ENCODE measurements at places on chromosomes 4 and X.

GRCh38 chr4:20916106-20916505 is 215.8 kb downstream of the PACRGL start:
- DNase-seq = no peak

GRCh38 chrX:72128881-72129280 is 2.8 kb downstream of the RTL5 start:
- peak; percentile 66 for DNase-seq

DNA sequence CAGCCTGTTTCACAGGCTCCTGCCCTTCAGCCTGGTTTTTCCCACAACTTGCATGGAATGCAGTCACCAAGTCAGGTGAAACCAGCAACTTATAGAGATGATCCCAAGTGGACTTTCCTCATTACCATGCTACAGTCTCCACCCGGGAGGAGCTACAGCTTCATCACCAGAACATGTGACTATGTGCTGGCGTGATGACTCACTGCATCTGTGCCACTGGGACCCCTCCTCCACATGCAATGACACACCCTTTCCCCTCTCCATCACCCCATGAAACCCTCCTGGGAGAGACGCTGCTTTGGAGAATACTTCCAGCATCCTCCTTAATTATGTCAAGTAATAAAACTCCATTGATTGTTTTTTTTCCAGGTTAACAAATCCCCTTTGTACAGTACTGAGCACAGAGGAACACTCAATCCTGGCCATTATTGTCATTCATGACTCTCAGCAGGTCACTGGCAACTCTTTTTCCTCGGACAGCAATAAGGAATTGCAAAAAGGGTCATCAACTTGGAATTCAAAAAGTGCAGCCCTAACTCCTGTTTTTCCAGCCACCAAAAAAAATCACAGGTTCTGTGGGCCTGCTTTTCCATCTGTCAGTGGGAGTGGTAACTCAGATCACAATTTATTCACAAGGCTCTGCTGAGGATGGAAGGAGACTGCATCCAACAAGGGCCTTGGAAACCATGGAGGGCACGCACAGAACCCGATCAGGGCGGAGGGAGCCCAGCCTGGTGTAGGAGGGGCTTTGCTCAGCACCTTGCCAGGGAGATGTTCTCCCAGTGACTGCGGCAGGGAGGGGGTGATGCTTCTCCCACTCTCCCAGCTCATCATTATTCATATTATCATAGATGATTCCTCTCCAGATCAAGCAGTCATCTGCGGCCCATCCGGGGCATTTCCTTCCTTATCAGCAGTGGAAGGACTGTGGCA is 17.4 kb downstream of the QDPR start:
- no peak for DNase-seq

DNA sequence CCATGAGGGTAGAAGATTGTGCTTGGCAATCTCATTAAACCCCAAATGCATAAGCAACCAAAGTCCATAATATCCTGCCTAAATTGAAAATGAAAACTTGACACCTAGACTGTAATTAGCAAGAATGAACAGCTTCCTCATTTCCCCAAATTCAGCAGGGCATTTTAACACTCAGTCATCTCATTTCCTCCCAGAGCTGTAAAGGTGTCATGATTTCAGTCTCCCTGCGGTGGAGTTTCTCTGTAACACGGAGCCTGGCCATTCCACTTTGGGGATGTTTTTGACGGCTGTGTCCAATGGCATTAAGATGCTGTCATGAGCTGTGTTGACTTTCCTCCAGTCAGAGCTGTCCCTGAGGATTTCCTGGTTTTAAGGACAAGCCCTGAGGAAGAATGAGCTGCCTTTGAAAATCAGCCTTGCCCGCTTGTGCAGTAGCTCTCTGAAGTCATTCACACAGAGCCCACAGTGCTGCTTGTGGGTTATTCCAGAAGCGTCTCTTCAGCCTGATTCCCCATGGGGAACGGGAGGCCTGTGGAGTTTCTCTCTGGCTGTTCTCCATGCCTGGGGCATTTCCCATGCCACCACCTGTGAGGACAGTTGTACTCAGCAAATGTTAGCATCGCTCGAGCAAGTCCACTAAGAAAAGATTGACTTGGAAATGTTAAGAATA is 187.0 kb downstream of the MID1 start:
- DNase-seq = peak; percentile 41

DNA sequence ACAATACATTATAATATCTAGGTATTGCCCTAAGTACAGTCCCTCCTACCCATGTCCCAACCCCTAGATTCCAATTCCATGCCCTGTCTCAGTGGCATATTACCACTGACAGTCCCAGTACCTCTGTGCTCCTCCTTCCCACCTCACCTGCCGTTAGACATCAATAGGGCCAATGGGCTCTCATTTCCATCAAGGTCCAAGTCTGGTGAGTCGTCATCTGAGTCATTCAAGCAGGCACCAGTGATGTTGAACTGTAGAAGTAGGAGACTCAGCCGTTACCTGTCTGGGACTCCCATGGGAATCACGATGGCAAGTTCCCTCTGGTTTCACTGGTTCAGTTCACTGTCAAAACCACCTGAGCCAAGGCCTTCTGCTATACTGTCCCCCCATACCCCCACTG is 51.7 kb downstream of the PHF8 start:
- no peak for DNase-seq

DNA sequence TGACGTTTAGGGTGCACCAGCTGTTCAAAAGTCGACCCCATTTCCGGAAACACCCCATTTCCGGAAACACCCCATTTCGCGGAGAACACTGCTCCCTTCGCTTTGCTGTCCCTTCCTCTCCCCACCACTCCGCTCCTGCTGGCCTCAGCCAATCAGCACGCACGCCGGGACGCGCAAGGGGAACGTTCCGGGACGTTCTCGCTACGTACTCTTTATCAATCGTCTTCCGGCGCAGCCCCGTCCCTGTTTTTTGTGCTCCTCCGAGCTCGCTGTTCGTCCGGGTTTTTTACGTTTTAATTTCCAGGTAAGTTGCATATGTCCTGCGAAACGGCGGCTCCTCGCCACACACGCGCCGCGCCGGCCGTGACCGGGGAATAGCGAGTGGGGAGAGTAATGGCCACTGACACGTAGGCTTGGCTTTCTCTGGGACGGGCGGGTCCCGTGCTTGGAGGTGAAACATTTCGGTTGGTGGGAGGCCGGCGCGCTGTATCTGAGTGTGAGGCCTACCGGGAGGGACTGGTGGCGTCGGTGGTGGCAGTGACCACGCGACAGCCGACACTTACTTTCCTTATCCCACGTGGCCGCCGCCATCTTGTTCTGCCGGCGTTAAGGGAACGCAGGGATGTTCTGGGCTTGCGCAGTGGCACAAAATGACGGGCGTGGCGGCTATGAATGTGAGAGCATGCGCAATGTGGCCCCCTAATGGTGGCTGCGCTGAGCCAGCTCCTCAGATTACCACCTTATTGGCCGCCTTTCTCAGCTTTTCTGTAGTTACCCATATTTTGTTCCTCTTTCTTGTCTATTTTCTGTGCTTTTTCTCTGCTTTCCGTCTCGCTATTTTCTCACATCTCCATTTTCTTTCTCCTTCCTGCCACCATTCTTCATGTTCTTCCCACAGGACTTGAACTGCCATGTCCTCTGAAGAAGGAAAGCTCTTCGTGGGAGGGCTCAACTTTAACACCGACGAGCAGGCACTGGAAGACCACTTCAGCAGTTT is at the start of gene RBM3:
Gene RBM3 (plus strand): TSS at position 215 of the 997 bp plus-strand sequence. CDS start 697 bp downstream, at position 912.
- DNase-seq = peak; percentile 96

GRCh38 chrX:110847334-110847733 is 51.7 kb upstream of the CHRDL1 start:
- peak; percentile 23 for DNase-seq

DNA sequence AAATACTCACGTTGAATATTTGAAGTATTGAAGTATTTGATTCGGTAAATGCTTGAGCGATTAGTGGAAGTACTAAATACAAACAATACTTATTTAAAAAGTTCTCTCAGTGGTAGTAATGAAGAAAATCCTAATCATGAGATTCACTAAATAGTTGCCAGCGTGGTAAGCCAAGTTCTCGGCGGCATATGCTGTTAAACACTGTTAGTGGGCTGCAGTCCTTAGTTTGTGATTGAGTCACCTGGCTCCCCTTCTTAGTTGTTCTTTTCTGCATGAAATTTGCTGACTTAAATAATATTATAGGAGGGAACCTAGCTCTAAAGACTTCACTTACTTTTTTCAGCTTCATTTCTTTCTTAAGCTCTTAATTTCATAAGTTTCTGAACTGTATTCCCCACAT is 51.4 kb downstream of the STIM2 start:
- no peak for DNase-seq

- no peak for DNase-seq
Observed at GRCh38 chr4:123412700-123413512, 16.3 kb downstream of the SPRY1 start.

- DNase-seq = no peak
Observed at GRCh38 chr4:116899561-116899960, 185.8 kb downstream of the TRAM1L1 start.

DNA sequence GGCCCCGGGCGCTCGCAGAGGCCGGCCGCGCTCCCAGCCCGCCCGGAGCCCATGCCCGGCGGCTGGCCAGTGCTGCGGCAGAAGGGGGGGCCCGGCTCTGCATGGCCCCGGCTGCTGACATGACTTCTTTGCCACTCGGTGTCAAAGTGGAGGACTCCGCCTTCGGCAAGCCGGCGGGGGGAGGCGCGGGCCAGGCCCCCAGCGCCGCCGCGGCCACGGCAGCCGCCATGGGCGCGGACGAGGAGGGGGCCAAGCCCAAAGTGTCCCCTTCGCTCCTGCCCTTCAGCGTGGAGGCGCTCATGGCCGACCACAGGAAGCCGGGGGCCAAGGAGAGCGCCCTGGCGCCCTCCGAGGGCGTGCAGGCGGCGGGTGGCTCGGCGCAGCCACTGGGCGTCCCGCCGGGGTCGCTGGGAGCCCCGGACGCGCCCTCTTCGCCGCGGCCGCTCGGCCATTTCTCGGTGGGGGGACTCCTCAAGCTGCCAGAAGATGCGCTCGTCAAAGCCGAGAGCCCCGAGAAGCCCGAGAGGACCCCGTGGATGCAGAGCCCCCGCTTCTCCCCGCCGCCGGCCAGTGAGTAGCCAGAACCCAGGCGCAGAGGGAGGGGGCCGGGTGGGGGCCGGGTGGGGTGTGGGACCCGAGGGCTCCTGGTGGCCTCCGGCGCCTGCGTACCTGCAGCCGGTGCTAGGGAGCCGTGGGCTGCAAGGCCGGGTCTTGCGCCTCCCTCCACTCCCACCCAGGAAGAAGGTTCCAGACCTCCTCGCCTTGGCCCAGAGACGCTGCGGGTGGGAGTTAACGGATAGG is 534 bp downstream of the MSX1 start:
- DNase-seq = no peak

- DNase-seq = no peak
Observed at GRCh38 chr4:81447566-81448229, 24.0 kb downstream of the RASGEF1B start.

DNA sequence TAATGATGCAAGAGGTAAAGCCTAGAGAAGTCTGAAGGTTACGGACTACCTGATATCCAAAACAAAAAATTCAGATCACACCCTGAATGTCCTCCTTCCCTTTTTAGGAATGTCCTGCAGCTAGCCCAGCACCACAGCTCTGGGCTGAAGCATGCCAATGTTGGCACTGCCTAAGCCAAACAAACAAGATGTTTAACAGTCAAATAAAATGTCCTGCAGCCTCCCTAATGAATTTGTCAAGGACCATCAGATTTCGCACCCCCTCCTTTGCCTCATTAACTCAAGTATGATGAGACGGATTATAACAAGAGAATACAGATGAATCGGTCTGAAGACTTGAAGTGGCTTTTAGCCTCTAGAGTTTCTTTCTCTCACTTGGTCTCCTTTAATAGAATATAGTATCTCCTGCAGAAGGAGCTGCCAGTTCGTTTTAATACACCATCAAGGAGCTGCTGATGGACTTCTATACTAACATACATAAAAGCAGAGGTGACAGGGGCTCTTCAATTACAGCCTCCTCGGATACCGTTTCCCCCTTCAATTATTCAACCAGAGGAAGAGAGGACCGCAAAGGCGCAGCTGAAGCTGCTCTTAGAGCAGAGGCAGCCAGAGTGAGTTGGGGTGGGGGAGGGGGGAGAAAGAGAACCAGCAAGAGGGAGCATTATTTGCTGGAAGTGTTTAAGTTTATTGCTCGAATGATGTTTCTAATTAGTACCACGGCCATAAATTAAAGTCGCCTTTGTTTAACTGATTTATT is 3.0 kb upstream of the MAB21L2 start:
- DNase-seq = peak; percentile 44

DNA sequence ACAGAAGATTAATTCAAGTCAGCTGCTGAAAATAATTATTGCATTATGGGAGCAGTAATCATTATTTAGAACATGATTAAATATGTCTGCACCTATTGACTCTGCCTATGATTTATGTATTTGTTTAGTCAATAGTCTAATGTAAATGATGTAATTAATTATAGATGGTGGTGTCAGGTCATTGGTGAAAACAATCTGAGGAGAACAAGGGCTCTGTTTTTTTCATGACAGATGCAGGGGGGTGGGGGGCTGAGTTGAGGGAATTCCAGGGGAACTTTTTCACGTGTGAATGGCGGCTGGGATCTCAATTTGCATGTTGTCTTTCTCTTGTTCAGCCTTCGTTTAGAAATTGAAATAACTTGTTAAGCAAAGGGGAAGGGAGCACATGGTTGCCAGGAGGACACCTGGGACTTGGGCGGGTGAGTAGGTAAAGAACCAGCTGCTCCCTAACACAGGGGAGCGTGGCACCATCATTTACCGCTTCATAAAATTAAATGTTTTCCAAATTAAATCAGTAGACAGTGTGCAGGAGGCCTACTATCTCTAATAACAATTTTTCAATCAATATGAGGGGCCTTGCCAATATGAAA is 65.4 kb downstream of the NKX6-1 start:
- DNase-seq = no peak

GRCh38 chr4:100881283-100881682 is 363.5 kb upstream of the EMCN start:
- no peak for DNase-seq

GRCh38 chrX:124231451-124231759 is 101.1 kb upstream of the TEX13D start:
- peak; percentile 30 for DNase-seq

DNA sequence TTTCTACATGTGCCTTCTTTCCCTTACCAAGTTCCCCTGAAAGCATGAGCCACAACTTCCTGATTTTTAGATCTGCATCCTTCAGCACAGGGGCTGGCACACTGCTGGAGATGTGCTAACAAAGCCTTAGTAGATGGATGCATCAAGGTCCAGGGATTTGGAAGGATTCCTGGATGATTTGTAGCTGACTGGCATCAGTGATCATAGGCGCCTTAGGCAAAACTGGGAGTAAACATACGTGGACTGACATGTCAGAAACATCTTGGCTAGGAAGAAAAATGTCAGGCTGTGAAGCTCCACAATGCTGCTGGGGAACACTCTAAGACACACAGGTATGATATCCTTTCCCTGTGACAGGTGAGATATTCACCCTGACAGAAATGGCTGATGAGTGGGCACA is 156.4 kb downstream of the AMELX start:
- DNase-seq = no peak

DNA sequence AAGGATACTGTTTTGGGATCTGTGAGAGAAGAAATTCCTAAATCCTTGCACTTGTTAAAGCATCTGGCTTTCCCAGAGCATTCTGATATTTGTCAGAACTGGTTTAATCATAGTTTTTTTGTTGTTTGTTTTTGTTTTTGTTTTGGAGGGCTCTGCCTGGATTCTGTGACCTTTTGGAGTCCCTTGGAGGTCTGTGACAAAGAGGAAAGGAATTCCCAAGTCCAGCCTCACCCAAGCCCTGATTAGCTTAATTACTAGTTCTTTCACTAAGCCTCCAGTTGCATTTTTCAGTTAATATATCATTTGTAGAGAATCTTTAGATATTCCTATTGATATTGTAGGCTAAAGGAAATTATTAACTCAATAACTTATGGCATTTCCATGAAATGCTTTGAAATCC is 711 bp downstream of the ACE2 start:
- peak; percentile 25 for DNase-seq

- no peak for DNase-seq
Observed at GRCh38 chr4:7766661-7767345, 172.9 kb downstream of the AFAP1 start.

- DNase-seq = peak; percentile 81
Observed at GRCh38 chrX:45850775-45851433, 650.2 kb upstream of the DIPK2B start.

Measured in ELF-1 (cell line).